ENCODE measurements at places on chromosomes 6 and 20.

- no peak for DNase-seq
These were observed 172.6 kb upstream of the PHACTR1 start for GRCh38 chr6:12543953-12544352.

GRCh38 chr6:150142097-150142669 is 661 bp upstream of the PPP1R14C start:
- peak; percentile 20 for DNase-seq

DNA sequence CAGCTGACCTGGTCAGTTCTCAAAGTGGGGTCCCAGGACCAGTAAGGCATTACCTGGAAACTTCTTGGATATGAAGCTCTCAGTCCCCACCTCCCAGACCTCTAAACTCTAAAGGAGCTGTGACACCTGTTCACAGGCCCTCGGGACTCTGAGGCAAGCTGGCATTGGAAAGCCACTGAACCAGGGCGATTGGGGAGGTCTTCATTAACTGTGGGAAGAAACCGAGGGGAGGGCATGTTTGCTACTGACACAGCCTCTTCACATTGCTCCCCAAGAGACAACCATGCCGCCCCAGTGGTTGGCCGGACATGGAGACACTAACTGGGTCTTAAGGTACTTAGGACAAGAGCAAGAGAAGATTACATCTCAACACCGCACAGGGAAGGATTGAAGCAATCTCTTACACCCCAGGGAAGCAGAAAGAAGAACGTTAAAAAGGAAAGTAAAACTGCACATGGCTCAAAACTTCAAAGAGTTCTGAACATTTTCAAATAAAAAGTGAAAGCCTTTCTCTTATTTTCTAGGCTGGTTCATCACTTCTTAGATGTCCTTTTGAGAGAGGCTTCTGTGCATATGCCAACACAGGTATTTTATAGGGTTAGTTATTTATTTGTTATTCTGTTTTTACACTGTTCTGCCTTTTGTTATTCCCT is 210.0 kb upstream of the CST7 start:
- no peak for DNase-seq

GRCh38 chr20:58749098-58749769 is 56.6 kb downstream of the NPEPL1 start:
- no peak for DNase-seq

DNA sequence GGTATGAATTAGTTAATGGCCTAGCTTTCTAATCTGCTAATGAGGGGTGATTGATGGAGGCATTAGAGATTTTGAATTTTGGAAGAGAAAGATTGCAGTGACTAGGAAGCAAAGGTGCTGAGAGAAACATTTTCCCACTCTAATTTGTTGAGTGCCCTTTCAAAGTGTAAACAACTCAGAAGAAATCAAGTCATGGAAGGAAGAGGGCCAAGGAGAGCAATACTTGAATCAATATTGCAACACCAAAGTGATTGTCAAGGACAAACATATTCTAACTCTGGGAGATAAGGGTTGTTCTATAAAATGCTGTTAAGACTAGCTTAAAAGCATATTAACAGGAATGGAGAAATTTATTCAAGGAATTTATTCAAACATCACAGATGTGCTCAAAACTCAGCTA is 182.7 kb upstream of the FERMT1 start:
- no peak for DNase-seq

DNA sequence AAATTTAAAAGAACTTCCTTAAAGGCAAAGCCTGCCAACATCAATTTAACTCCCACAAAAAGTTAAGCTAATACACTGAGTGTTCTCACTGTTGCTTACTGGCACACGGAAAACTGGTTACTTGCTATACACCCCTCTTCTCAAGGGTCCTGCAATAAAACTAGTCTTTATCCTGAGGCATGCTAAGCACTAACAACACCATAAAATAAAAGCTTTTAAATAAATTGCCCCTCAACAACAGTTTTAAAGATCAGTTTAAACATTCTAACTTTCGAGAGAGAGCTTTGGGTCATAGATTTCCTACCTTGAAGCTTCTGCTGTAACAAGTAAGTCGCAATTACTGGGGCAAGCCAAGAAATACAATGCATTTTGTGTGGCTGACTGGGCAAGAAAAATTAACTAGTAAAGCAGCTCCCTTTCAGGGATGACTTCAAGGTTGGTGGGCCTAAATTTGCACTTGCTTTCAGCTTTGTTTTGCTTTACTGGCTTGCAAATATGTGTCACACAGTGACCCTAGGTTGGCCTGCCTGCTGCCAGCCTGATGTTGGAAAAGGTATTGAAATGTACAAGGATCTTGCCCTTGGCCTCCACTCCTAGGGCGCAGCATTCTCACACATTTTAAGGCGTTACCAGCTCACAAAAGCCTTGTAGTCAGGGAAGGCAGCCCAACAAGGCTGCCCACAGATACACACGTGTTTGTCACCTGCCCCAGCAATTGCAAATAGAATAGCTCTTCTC is 4.0 kb upstream of the HEY2 start:
- no peak for DNase-seq

DNA sequence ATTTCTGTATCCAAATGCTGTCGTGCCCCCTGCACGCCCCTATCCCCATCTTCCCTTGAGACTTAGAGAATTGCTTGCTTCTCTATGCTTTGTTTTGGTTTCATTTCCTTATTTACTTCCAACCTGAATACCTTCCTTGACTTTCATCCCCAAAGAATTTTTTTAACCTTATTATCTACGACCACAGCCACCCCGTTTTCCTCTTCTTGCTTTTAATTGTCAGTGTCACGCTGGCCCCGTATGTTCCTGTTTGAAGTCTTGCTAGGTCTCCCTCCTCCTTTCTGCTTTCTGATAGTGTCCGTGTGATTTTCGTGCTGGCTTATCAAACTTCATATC is 40.1 kb downstream of the RNF217 start:
- no peak for DNase-seq

- DNase-seq: peak; percentile 34
These were observed 39.0 kb upstream of the TBXT start for GRCh38 chr6:166206510-166207283.

- no peak for DNase-seq
These were observed 53.5 kb downstream of the ZDHHC14 start for GRCh38 chr6:157434349-157435033.
